ENCODE measurements at places on chromosomes 5 and 9.

DNA sequence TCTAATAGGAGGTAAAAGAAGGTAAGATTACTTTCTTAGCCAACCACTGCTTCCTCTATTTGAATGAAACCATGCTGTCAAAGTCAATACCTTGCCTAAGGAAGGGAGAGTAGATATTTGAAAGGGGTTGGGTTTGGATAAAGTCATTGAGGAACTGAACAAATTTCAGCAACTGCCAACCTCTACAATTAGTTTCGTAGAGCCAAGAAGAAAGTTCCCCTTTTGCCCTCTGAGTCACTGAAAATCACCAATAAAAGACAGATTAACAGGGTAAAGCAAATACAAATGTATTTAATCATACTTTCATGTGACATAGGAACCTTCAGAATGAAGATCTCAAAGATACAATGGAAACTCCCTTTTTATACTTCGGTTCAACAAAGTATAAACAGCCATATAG lies 615.7 kb downstream of the GABRG2 start:
- no peak for DNase-seq

GRCh38 chr5:8870959-8871355 lies 674.9 kb downstream of the SEMA5A start:
- no peak for DNase-seq

GRCh38 chr5:61142811-61143210 lies 19.5 kb downstream of the SMIM15 start:
- no peak for DNase-seq

- no peak for DNase-seq
Observed at GRCh38 chr5:89706731-89707130, 702.8 kb downstream of the CETN3 start.

DNA sequence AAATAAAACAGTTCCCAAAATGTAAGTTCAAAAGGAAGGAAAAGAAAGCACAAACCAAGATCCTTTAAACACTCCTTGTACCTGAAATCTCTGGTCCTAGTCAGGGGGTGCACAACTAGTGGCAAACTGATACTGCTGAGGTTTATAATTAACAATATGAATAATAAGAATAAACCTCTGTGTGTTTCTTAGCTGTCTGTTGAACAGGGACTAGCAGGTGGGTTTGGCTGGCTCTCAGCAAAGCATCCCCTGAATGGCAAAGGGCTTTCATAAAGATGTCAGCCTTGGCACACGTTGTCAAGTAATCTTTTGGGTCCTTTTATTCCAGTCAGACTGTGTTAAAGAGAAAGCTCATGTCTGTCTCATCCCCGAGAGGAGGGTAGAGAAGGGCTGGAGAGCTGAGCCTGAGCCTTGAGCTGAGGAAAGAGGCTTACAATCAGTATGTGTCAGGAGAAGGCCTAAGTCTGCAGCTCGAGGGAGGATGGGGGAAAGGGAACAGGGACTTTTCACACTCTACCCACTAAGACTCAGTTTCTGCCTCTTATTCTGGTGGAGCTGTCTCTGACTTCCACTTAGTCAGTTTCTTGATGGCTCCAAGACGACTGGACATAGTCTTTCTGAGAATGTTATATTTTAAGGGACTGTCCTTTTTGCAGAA lies 123.0 kb downstream of the GALNT10 start:
- DNase-seq, result no peak

- no peak for DNase-seq
Observed at GRCh38 chr9:133509179-133510083, 15.3 kb downstream of the MYMK start.

- no peak for DNase-seq
Observed at GRCh38 chr5:68729678-68730077, 364.1 kb upstream of the SLC30A5 start.

DNA sequence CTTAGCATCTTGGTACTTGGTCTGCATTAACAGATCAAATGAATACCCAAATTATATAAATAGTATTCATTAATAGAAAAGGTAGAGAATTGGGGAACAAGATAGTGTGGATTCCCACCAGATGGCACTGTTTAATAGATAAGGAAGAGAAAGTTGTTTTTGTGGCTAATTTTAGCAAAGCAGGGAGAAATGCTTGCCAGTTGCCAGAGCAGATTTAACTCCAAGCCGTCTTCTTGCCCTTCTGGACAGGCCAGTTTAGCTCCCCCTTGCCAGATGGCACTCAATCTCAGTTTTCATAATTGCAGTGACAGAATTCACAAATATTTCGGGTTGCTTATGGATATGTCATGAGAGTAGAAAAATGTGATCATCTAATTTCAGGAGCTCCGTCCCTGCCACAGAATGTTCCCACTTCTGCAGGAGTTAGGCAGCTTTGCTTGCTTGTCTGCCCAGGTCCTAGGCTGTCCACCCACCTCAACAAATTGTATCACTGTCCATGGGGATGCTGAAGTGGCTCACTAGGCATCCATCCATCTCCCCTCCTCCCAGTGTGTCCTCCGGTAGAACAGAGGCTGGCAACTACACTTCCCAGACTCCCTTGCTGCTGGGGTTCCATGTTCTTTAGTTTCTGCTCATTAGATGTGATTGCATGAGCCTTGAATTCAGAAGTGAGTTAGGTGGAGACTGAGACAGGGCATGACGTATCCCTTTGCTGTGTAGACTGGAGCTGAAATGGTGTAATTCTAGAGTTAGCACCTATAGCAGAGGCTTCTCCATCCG lies 11.8 kb upstream of the HEXB start:
- no peak for DNase-seq

DNA sequence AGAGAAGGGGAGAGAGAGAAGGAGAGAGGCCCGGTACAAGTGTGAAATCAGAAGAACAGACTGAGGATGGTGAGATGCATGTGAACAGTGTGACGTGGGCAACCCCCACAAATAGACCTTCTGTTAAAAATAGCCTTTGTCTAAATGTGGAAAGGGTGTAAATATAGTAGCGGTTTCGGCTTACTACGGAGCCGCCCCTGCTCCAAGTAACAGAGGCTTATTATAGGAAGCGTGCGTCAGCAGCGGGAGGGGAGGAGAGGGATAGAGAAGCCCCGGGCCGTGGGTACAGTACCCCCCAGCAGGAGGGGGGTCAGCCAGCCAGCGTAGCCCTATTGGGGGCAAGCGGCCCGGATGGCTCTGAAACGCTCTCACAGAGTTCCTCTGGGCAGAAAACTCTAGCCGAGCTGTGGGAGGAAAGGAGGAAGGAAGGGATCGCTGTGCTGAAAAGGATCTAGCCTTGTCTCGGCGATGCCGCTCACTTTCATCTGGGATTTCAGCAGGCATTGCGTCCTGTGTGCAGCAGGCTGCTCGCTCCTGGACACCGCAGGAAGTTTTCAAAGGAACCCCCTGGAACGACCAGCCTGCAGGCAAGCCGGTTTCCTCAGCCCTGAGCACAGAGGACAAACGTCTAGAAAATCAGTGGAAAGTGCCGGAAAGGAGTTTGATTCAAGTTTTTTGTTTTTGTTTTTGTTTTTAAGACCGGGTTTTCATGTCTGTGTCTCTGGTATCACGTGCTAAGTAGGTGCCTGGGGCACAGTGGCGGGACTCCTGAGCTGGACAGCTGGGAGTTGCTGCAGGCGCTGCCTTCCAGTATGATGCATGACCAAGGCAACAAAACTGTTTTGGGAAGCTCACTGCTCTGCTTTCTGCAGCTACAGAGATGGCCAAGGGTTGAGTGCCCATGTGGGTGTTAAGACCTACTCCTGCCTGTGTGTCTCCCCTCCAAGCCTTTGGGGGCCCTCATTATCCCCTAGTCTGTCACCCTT lies 146.6 kb downstream of the SEC61B start:
- DNase-seq, result peak; percentile 23

DNA sequence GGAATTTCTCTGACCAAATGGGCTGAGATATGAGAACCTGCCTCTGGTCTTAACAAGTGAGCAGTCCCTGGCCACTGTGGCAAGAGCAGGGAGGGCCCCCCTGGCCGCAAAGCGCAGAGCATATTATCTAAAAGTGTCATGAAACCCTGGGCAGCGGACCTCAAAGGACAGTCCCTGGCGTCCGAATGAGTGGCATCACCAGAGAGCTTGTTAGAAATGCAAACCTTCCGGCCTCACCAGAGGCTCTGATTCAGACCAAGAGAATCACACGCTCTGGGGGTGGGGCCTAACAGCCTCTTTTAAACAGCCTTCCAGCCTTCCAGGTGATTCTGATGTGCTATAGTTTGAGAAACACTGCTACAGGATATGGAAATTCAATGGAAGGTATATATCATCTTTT lies 10.9 kb downstream of the PTPN3 start:
- no peak for DNase-seq

GRCh38 chr5:76204713-76205112 lies 121.5 kb downstream of the SV2C start:
- no peak for DNase-seq

DNA sequence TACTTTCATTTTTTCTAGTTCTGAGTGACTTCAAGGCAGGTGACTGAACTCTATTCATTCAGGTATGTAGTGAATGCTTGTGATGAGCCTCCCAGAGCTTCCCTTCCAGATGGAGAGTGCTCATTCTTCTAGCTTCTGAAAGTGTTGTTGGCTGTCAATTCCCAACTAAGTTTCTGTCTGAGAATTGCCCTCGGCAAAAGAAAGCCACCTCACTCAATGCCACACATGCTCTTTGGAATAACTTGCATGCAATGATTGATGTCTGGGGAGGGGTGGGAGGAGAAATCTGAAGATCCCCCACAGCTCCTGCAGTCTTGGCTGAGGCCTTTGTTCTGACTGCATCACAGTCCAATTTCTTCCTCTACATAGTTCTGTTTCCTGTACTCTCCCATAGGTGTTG lies 123.1 kb upstream of the C6 start:
- no peak for DNase-seq

DNA sequence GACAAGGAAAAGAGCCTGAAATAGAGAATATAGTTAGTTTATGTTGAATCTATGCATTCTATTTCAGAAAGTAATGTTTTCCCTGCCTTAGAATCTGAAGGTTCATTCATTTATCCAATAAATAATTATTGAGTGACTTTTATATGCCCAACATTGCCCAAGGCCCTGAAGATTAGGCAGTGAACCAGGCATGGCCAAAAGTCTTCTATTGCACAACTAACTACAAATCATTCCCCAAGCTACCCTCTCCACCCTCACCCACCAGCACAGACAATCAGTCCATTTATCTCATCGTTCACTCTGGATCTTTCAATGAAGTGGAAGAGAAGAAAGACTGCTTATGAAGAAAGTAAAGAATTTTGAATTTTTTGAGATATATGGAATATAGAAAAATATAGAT lies 268.4 kb downstream of the PLK2 start:
- no peak for DNase-seq

DNA sequence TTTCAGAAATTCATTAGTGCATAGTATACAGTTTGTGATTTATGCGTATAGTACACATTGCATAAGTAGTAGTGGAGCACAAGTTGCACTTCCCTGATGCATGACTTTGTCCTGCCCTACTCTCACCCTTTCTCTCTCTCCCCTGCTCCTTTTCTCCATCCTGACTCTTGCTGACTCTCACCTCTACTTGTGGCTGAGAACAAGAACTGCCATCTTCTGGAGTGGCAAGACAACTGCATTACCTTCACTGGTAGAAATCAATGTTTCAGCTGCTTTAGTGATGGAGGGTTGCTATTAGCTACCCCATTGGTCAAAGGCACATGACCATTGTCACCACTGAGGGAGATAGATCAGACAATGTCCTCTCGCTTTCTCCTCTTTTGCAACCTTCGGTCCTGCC lies 26.9 kb downstream of the SPEF2 start:
- DNase-seq, result no peak

- DNase-seq, result no peak
Observed at GRCh38 chr5:83036991-83037575, 40.1 kb downstream of the TMEM167A start.

GRCh38 chr9:91496351-91496750 lies 72.7 kb upstream of the NFIL3 start:
- no peak for DNase-seq

DNA sequence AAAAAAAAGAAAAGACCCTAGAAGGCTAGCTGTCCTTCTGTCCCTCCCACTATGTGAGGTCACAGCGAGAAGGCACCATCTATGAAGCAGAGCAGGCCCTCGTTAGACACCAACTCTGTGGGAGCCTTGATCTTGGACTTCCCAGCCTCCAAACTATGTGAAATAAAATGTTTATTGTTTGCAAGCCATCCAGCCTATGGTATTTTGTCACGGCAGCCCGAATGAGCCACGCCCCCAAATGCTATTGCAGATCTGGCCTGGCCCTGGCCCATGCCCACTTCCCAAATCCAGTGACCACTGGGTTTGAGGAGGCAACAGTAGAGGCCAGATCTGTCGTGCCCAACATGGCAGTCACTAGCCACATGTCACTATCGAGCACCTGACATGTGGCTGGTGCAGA lies 10.8 kb downstream of the STK10 start:
- DNase-seq, result no peak

GRCh38 chr9:98811051-98811650 lies 3.7 kb downstream of the GALNT12 start:
- no peak for DNase-seq

- no peak for DNase-seq
Observed at GRCh38 chr9:136078024-136078423, 17.1 kb downstream of the NACC2 start.

DNA sequence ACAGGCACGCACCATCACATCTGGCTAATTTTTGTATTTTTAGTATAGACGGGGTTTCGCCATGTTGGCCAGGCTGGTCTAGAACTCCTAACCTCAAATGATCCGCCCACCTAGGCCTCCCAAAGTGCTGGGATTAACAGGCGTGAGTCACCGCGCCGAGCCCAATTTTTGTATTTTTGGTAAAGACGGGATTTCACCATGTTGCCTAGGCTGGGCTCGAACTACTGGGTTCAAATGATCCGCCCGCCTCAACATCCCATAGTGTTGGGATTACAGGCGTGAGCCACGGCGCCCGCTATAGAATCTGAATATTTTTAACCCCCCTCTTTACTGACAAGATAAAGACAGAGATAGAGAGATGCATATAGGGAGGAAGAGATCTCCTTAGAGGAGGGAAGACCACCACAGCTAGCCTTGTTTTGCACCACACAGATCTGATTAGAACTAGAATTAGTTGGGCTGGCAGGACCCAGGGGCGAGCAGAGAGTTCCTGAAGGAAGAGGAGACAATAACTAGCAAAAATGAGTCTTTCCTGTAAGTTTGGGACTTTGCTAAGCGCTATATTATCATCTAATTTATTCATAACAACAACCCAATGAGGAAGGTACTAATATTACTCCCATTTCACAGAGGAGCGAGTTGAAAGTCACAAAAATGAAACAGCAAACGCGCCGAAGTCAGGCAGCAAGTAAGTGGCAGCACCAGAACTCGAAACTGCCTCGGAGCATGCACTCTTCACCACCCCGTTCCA lies 1.5 kb upstream of the ANKHD1 start:
- DNase-seq, result no peak

GRCh38 chr9:84123648-84124406 lies 143.2 kb downstream of the RMI1 start:
- no peak for DNase-seq

GRCh38 chr9:134818000-134818568 lies 62.5 kb upstream of the FCN2 start:
- no peak for DNase-seq

DNA sequence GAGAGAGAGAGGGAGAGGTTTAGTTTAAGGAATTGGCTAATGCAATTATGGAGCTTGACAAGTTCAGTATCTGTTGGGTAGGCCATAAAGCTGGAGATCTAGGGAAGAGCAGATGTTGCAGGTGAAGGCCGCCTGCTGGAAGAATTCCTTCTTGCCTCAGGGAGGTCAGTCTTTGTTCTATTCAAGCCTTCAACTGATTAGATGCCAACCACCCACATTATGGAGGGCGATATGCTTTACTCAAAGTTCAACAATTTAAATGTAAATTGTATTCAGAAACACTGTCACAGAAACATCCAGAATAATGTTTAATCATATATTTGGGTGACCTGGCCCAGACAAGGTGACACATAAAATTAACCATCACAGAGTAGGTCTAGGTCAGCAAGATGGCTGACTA lies 51.7 kb upstream of the SSBP2 start:
- DNase-seq, result no peak
